HCT116 (cell line): ENCODE measurements at places on chromosomes 2 and 18. TPM values are rescaled to one million over a fixed set of nuclear protein-coding genes. Genes with fewer than 3 reads are reported as not detected.

RMDN2 gene
- 4.5 TPM for total RNA-seq

CXCR1 gene
- not detected for total RNA-seq

MYO5B gene
- 32.1 TPM for total RNA-seq

SMYD5 gene
- total RNA-seq, result 37.4 TPM

C2orf66 gene
- total RNA-seq, result not detected

DYNAP gene
- not detected for total RNA-seq

SOX11 gene
- total RNA-seq, result 0.02 TPM

MARS2 gene
- 14.4 TPM for total RNA-seq

NETO1 gene
- total RNA-seq, result not detected

GPD2 gene
- 80.7 TPM for total RNA-seq

TDRD15 gene
- not detected for total RNA-seq
